ENCODE measurements at places on chromosomes 16 and 17.

GRCh38 chr17:69779378-69780214 lies 295.4 kb upstream of the KCNJ16 start:
- DNase-seq = no peak

DNA sequence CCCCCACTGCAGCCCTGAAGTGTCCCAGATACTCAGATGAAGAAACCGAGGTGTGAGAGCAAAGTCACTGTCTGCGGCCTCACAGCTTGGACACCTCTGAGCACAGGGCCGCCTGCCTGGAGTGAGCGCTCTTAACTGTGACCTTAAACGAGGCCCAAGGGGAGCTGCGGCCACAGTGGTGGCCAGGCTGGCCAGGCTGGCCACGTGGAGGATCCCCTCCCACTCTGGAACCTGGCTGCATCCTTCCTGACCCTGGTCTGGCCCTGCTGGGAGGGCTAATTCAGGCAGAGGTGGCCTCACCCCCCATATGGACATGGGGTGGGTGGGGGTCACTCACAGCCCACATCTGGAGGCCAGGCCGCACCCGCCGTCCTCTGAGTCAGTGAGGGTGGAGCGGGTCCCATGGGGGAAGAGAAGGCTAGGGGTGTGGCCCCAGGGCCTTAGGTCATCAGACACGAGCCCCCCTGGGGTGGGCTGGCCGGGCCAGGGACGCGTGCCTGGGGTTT lies 6.6 kb downstream of the VASN start:
- DNase-seq = no peak

- DNase-seq = no peak
Observed at GRCh38 chr17:54980375-54980774, 11.8 kb downstream of the STXBP4 start.

GRCh38 chr17:61470530-61471136 lies 18.4 kb downstream of the TBX4 start:
- DNase-seq = no peak

GRCh38 chr16:2811703-2812471 lies 5.2 kb upstream of the PRSS21 start:
- DNase-seq = no peak

- no peak for DNase-seq
Observed at GRCh38 chr17:75830164-75831031, 13.8 kb downstream of the UNC13D start.

DNA sequence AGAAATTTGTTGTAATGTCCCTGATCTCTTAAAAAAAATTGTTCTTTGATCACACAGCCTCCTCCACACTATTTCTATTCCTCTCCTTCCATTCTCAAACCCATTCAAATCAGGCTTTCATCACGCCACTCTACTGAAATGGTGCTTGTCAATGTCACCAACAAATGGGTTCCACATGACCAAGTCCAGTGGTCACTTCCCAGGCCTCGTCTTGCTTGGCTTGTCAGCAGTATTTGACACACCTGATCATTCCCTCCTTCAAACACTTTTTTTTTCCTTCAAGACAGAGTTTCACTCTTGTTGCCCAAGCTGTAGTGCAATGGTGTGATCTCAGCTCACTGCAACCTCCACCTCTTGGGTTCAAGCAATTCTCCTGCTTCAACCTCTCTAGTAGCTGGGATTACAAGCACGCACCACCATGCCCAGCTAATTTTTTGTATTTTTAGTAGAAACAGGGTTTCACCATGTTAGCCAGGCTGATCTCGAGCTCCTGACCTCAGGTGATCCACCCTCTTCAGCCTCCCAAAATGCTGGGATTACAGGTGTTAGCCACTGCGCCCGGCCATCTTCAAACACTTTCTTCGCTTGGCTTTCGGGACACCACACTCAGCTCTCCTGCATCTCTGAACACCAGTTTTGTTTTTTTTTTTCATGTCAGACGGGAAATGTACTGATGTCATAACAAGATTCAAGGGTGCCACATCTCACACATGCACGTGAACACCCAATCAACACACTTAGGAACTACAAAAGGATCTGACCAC lies 18.3 kb downstream of the NQO1 start:
- DNase-seq = no peak

DNA sequence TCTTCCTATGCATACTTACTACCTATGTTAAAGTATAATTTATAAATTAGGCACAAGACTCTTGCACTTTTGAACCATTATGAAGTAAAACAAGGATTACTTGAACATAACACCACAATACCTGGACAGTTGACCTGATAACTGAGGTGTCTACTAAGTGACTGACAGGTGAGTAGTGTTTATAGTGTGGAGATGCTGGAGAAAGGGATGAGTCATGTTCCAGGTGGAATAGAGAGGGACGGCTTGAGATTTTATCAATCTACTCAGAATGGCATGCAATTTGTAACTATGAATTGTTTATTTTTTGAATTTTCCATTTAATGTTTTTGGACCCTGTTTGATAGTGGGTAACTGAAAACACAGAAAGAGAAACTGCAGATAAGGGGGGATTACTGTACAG lies 287.6 kb downstream of the MAP2K6 start:
- DNase-seq = no peak

DNA sequence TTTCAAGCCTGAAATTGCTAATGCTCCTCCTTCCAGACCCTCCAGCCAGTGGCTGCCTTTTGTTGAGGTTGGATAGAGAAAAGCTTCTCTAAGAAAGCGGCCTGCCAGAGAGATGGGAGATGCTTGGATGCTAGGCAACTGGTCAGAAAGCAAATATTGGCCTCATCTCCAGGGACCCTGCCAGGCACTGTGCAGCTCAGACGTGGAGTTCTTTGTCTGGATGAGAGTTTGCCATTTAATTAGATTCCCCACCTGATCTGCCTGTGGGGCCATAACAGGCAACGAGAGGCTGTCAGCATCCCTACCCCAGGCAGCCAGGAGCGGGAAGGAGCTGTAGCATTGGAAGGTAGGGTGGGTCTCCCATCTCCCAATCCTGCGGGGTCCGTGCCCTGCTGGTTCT lies 52.7 kb downstream of the ASIC2 start:
- no peak for DNase-seq

DNA sequence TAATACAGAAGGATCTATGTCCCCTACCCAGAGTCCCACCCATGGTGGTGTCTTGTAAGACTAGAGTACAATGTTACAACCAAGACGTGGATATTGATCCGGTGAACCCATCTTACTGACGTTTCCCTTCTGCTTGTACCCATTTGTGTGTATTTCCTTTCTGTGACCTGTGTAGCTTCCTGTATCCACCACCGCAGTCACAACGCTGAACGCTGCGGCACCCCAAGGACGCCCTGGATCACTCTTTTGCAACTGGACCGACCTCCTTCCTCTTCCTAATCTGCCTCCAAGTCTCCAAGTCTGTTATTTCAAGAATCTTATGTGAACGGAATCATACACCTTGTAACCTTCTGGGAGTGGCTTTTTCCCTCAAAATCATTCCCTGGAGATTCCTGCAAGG lies 33.5 kb upstream of the CBX4 start:
- DNase-seq = no peak

DNA sequence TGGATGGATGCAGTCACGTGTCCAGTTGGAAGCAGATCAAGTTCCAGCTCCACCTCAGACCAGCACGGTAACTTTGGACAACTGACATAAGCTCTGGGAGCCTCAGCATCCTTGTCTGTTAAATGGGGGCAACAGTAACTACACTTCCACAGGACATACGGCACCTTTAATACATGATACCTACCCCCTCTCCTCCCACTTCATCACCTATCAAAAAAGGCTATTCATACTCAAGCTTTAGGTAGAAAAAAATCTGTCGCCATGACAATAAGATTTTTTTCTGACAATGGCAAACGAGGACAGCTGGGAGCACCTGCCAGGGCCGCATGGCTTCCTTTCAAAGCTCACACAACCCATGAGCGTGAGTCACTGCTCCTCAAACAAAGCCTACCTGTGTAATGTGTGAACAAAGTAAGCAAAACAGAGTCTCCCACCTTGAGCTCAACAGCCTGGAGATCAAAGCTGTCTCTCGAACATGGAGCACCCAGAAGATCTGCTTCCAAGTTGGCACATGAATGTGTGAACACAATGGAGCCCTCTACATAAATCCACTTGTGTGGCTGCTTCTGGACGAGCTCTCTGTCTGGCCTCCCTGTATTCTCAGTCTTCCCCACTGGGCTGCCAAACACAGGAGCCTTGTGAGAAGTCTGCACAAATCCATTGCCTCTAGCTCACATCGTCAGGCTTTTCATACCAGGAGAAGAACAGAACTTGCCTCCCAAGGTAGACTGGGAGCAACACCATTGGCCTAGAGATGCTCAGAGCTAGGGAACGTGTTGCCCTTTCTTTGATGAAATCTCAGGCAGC lies 459.7 kb downstream of the SOX9 start:
- no peak for DNase-seq

- DNase-seq = no peak
Observed at GRCh38 chr17:14289162-14289561, 11.7 kb upstream of the HS3ST3B1 start.

GRCh38 chr17:75557075-75557851 lies 30.3 kb upstream of the MYO15B start:
- no peak for DNase-seq

DNA sequence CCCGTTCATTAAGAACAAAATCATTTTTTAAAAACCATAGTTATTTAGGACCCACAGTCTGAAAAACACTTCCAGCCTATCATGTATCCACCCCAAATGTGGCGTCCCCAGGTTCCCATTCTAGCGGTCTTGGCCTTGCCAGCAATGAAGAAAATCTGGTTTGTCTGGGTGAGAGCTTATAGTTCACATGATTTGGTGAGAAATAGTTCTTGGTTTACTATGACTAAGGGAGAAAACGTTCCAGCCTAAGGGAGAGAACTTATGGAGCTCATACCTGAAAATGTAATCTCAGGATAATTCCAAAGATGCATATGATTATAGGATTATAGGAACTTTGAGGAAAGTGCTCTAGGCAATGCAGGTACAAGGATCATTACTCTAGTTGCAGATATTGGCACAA lies 4.8 kb downstream of the MARVELD3 start:
- DNase-seq = no peak

GRCh38 chr16:86978445-86979030 lies 338.7 kb downstream of the C16orf95 start:
- DNase-seq = no peak

- peak; percentile 95 for DNase-seq
Observed at GRCh38 chr17:77887464-77888241, 70.8 kb upstream of the TNRC6C start.

GRCh38 chr16:50326835-50327465 lies 41.8 kb downstream of the BRD7 start:
- DNase-seq = no peak

DNA sequence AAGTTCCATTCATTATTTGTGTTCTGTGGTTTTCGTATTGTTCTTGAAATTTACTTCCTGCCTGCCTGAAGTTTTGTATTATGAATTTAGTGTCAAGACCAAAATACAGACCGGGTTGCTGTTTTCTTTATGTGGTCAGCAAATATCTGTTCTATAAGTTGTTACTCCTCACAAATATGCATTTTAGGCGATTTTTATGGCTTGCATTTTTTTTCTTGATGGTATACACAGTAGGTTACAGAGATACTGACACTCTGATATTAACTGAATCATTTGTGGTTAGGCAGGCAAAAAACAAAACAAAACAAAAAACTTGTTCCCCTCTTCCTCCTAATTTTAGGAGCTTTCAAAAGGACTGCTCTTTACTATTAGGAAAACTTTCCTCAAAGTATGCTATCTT lies 52.6 kb downstream of the BCAS3 start:
- DNase-seq = no peak

- no peak for DNase-seq
Observed at GRCh38 chr16:66367968-66368891, 1.7 kb downstream of the CDH5 start.

GRCh38 chr17:31926100-31926729 lies 10.6 kb upstream of the SUZ12 start:
- no peak for DNase-seq

DNA sequence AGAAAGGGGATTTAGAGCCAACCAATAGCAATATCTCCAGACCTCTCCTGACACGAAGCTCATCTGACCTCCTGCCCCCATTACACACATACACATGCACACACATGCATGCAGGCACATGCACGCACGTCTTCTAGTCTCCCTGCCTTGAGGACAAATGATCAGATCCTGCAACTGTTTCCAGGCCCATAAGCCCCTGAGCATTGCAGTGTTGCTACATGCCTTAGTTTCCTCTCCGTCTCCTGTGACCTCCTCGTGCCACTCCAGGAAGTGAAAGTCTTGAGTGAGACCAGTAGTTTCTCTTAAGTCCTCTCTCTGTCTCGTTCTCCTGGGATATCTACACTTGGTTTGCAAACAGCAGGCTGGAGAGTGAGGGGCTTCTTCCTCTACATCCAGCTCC lies 8.2 kb downstream of the CIITA start:
- DNase-seq = no peak

DNA sequence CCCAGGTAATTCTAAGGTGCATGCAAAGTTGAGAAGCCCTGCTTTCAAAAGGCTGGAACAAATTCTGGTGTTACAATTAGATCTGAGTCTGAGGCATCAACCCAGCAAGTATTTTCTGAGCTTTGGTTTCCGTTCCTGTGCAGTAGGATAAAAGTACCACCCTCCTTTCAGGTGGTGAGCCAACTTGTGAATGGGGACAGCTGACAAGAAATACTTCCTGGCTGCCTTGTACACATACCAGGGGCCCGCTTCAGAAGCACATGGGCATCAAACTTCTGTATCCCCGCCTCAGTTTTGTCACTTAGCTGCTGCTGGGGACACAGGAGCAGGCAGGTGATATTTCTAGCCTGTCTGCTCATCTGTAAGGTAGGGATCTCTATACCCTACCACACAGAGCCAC lies 252.2 kb downstream of the CPPED1 start:
- DNase-seq = no peak

- DNase-seq = peak; percentile 74
Observed at GRCh38 chr17:47733047-47733673, at the start of gene TBX21. TBX21 (plus strand) TSS chr17:47733236; CDS start chr17:47733455, 219 bp downstream.

DNA sequence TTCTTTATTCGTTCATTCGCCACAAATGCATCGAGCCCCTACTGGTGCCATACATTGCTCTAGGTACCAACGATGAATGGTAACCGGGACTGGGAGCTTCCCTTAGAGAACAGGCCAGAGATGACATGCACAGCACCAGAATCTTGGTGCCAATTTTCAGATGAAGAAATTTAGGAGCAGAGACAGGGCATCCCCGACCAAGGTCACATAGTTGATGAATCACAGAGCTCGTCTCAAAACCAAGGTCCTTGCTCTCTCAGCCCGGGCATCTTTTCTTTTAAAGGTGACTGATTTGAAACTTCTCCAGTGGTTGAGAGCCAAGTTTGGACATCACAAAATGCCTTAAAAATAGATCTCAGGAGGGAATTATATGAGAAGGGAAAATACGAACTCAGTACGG lies 73.2 kb upstream of the C16orf82 start:
- DNase-seq = no peak
